ENCODE measurements at places on chromosomes 4 and X.

DNA sequence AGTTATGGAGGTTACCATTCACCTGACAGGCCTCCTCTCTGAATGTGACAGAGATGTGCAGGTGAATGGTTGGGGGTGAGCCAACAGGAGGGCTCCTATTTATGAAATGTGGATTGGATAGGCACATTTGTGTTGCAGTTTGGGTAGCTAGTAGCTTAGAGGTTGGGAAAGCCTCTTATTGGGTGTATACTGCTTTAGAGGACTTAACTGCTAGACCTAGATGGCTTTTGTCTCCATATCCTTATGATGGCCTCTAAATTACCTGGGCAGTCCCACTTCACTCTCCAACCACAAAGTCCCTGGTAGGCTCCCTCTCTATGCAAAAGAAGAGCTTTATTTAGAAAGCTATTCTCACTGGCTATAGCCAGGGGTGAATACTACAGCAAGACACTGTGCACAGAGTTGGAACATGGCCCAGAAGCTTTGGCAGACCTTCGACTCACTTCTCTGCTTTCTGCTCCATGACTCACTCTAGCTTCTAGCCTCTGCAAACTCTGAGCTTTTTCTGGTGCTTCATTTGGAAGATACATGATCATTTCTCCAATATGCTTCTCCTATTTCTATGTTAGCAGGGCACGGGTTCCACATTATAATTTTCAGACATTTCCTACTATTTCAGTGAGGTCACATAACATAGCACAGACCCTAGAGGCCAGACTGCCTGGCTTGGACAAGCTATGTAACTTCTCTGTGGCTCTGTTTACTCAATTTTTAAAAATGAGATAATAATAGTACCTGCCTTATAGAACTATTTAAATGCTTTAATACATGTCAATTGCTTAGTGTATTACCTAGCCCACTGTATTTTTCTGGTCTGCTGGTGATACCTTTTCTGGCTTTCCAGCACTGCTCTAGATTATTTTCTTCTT is 6.0 kb upstream of the VGLL1 start:
- DNase-seq, result peak; percentile 15

DNA sequence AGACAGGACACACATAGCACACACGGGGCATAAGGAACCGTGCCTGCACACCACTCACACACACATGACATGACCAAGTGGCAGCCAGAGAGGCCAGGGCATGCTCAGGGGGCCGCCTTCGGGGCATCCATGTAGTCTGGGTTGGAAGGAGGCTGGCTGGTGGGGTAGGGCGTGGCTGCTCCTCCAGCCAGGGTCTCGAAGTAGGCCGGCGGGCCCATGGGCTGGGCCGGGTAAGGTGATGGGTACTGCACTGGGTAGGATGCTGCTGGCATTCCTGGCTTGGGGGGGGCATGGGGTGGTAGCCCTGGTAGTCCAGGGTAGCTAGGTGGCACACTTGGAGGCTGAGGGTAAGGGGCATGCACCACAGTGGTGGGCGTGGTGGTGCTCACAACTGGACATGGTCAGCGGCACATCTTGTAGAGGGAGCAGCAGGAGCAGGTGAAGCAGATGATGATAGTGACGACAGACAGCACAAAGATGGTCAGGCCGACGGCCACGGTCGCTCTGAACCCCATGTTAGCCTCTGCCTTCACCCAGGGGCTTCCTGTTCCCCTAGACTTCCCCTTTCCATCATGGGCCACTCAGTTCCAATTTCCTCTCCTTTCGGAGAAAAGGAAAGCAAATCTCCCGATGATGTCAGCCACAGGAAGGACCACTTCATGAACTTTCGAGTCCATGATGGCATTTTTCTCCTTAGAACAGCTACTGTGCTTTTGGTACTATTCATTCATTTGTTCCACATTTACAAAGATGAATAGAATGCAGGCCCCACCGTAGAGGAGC is 10.9 kb upstream of the DDX3X start:
- no peak for DNase-seq

DNA sequence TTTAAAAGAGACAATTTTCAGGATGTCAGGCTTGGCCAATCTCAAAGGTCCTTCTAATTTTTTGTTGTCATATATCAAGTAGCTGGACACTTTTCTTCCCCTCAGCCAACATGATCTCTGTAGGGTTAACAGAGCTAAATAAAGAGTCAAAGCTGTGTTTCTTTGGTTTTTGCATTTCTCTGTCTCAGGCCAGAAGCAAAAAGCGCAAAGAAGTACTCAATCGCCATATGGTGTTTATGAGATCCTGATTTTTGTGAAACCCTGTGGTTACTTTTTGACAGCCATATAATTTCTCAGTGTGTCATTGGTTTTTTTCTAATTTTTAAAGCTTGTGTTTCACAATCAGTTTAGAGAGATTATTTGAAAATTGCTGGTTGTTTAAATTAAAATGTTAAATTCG is 111.9 kb downstream of the MAPK10 start:
- DNase-seq, result no peak

- no peak for DNase-seq
These were observed 33.3 kb downstream of the TMSB4X start for GRCh38 chrX:13008189-13008533.

DNA sequence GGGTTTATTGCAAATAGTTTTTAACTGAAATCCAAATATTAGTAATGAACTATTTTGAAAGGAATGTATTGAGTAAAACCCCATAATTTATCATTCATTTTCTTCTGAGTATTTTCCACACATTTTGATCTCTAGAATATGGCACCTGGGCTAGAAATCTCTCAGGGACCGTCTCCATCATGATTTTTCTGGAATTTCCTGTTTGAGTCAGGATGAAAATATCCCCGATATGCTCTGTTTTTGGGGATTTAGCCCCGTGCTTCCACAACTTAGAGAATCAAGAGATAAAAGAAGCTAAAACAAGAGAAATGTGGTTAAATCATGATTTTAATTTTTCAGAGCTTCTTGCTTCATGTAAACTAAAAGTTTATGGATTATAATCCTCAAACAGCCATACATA is 114.2 kb downstream of the SPCS3 start:
- DNase-seq, result peak; percentile 57

DNA sequence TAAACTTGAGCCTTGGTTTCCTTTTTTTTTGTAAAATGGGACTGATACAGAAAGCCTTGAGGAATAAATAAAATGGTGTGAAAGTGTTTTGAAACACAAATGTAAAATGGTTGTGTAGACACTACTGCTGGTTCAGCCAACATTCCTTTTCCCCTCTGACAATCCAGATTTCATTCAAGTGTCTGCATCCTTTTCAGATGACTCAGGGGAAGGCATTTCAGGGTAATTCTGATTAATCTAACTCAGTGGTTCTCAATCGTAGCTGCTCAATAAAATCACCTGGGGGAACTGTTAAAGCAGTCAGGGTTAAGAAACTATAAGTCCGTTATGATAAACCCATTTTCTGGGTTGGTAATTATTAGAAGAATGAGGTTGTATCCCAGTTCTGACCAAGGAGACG is 4.6 kb downstream of the ARHGAP10 start:
- DNase-seq, result peak; percentile 72

GRCh38 chr4:69776696-69777095 is 16.3 kb upstream of the SULT1B1 start:
- no peak for DNase-seq

DNA sequence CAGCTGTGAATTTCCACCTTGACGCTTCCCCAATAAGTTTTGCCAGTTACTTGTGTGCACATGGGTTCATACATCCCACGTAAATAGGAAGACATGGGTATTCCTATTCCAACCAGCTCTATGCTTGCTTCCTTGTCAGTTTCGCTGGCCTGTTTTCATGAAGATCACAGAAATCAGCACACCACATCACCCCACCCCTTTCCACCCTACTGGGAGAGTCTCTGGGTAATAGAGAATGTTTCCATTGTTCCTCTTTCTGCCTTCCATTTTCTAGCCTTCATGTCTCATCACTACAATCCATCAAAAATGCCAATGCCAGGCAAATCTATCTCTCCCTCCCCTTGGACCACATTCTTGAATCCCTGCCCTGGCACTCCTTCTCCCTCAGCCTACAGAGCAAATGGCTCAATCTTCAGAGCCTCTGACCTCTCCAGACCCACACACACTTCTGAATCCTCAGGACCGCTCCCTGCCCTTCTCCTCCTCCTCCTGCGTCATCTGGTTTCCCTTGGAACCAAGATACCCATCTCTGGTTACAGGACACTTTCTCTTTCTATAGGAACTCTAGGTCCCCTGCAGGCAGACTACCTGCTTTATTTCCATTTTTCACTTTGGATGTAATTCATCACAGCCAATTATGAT is 323.3 kb downstream of the DHX15 start:
- DNase-seq, result no peak

DNA sequence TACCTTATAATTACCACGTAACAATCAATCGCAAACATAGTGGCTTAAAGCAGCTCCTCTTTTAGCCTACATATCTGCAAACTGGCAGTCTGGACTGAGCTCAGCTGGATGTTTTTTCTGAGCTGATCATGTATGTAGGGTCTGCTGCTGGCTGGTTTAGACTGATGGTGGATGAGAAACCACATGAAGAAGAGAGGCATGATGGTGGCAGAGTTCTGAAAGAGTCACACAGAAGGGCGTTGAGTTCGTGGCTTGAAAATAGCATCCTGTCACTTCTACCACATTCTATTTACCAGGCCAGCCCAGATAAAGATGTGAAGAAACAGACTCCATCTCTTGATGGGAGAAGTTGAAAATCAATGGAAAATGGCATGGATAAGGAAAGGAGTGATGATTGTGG is 151.3 kb downstream of the SNCA start:
- DNase-seq, result no peak

DNA sequence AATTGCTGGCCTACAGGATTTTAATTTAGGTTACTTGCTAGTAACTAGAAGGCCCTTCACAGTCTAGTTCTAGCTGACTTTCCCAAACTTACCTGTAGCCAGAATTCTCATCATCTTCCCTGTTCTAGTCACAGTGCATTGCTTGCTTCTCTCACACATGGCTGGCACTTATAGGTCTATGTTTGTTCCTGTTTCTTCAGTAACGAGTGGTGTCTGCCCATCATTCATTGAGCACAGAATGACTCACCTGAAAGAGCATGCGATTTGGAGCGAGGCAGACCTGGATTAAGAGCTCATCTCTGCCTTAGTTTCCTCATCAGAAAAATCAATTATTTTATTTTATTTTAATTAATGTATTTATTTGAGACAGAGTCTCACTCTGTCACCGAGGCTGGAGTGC is 201.7 kb upstream of the ANK2 start:
- no peak for DNase-seq

DNA sequence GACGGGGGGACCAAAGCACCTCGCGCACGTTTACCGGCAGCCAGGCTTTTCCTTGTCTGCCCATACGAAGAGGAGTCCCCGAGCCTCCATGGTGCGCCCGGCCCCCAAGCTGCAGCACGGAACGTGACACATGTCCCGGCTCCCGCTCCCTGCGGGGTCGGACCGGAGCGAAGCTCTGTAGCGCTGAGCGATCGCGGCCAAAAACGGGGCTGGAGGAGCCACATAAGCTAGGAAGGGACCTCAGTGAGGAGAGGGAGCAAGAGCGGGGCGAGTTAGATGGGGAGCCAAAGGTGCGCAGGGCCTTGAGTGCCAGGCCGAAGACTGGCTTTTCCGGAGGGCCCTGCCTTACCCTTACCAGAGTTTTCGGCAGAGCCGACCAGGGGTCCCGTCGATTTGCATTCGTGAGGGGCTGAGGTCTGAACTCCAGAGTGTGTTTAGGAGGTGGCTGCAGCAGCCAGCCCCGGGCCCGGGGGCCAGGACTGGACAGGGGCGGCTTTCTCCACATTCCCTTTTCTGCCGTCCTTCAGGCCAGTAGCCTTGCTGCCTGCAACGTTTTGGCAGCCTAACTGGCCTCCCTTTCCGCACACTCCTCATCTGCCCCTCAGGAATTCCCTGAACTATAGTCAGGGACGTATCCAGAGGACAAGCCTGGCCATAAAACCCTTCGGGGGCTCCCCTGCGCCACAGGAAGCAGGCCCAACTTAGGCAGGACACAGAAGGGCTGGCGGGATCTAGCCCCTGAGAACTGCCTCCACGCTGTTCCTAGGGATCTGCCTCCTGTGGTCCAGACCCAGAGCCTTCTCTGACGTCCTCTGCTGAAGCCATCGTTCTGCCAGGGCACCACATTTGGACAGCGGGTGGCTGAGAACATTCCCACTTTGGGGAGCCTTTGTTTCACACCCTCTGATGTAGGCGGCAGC is 689 bp downstream of the SSR4 start:
- DNase-seq, result no peak

DNA sequence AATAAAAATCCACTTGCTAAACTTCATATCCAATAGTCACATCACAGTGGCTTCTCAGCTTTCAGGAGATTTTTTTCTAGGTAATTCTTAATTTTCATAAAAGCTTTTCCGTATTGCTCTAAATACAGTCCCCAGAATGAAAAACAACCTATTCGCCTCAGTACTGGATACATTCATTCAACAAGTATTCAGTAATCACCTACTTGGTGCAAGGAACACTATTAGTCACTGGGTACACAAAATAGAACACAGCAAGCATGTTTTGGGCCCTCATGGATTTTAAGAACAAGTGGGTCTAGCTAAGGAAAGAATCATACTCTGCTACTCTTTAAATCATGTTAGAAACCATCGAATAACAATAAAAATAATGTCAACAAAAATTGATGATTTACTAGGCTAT is 2.8 kb upstream of the BEX3 start:
- no peak for DNase-seq

- DNase-seq, result no peak
These were observed 114.5 kb downstream of the IRF2 start for GRCh38 chr4:184359888-184360287.

DNA sequence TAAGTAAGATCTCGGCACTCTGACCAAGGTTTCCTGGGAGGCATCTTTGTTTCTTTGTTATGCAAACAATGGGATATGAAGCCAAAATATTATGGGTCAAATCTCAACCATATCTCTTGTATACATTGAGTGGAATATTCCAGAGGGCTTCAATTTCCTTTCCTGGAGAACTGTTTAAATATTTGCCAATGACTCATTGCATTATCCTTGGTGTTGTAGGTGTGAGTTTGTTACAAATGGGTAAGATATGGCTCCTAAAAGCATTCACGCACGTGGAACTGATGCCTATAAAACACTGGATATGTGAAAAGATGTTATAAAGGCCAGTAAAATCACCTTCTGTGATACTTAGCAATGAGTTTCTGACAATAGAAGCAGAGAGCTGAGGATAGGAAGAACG is 150.5 kb upstream of the WDR1 start:
- DNase-seq, result no peak

DNA sequence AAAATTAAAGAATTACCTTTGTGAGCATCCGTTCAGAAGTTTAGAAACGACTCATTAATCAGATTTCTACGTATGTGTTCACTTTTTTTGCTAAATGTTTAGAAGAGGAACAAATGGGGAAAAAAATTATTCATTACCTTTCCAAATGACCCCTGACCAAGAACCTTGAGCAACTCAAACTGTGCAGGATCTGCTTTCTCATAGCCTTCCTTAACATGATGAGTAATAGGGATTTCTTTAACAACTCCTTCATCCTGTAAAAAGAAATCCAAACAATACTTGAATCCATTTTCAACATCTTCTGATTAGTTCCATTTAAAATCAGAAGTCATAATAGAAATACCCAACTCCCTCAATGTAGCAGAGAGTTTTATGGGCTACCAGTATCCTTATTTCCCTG is 32.1 kb downstream of the RPS6KA6 start:
- no peak for DNase-seq

GRCh38 chr4:85783483-85783882 is 308.5 kb downstream of the ARHGAP24 start:
- peak; percentile 76 for DNase-seq

Data from HS-5 (cell line).